ENCODE measurements at places on chromosomes 16 and 17. TPM values are rescaled to one million over a fixed set of nuclear protein-coding genes. Genes with fewer than 3 reads are reported as not detected.

TMEM220 gene
- 1.4 TPM for total RNA-seq

PRR15L gene
- total RNA-seq, result 0.26 TPM

PLA2G10 gene
- not detected for total RNA-seq

PDIA2 gene
- total RNA-seq, result not detected

UNC45B gene
- 0.96 TPM for total RNA-seq

MAPT gene
- total RNA-seq, result 0.56 TPM

CENPN gene
- 27.4 TPM for total RNA-seq

ALOX15B gene
- total RNA-seq, result 0.80 TPM

ACSM2B gene
- total RNA-seq, result not detected

SLC13A5 gene
- 1.7 TPM for total RNA-seq

CLDN9 gene
- 0.39 TPM for total RNA-seq

ORC6 gene
- total RNA-seq, result 15.1 TPM

TMEM114 gene
- not detected for total RNA-seq

CD300H gene
- not detected for total RNA-seq

RSAD1 gene
- total RNA-seq, result 13.3 TPM

CDRT4 gene
- 1.3 TPM for total RNA-seq

SLC5A11 gene
- not detected for total RNA-seq

PRSS33 gene
- not detected for total RNA-seq

EVPLL gene
- total RNA-seq, result not detected

ITGA2B gene
- total RNA-seq, result 0.56 TPM

KCNJ12 gene
- not detected for total RNA-seq

TNFRSF13B gene
- total RNA-seq, result not detected

CCDC200 gene
- total RNA-seq, result not detected

PRSS8 gene
- 4.1 TPM for total RNA-seq

DPEP1 gene
- total RNA-seq, result 0.26 TPM

TBX2 gene
- 38.9 TPM for total RNA-seq

RHBDL1 gene
- total RNA-seq, result 2.1 TPM

AOC3 gene
- total RNA-seq, result 1.5 TPM

TSPAN10 gene
- 0.64 TPM for total RNA-seq

NPEPPS gene
- total RNA-seq, result 58.4 TPM

SLC38A7 gene
- total RNA-seq, result 13.4 TPM

SEPTIN1 gene
- 0.32 TPM for total RNA-seq

ZNF785 gene
- total RNA-seq, result 9.3 TPM

ATP2A3 gene
- 5.0 TPM for total RNA-seq

UTS2R gene
- 0.13 TPM for total RNA-seq

Measured in epithelial cell of alveolus of lung (primary cell).